NCI-H1694 treated with DMSO at 0.1 percent for 48 hours (cell line): ENCODE measurements at places on chromosomes 5 and 9.
A peak's percentile ranks its signal among the peaks of the same experiment; 100 is the strongest.

DNA sequence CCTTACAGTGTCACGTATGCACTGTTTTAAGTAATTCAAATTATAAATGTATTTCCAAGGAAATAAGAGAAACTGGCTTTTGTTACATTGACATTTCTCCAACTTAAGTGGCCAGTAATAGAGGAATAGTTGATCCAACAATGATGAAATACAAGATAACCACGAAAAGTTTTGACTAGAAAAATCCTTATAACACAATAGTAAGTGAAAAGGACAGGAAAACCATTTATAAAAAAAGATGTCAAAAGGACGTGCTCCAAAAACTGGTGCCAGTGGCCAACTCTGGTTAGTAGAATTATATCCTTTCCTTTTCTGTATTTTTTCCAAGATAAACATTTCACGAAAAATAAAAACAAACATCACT is 210.9 kb downstream of the GAPVD1 start:
- DNase-seq: no peak

DNA sequence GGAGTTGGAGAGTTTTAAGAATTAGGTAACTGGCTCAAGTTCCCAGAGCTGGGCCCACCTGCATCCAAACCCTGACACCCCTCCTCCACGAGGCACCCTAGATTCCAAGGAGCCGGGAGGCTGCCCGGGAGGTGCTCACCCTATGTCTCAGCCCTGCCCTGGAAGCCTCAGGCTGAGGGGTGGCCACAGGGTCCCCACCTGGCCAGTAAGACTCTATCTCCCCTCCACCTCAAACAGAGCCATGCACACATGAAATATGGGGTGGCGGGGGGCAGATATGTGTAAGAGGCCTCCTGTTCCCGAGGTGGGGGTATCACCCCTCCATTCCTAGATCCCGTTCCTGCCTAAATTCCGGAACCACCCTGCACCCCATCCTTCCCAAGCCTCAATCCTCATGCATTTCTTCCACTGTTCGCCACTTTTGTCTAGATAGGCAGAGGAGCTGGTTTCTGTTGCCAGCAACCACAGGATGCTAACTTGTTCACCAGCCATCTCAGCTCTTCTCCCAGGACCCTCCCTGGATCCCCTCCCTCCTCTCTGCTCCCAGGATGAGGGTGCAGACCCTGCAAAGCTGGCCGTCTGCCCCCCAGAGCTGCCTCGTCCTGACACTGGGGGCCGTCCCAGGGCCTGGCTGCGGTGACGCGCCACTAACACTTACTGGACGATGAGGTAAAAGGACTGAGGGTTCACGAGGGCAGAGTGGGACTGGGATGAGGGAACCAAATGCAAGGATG is 44.1 kb downstream of the COL23A1 start:
- DNase-seq: no peak

DNA sequence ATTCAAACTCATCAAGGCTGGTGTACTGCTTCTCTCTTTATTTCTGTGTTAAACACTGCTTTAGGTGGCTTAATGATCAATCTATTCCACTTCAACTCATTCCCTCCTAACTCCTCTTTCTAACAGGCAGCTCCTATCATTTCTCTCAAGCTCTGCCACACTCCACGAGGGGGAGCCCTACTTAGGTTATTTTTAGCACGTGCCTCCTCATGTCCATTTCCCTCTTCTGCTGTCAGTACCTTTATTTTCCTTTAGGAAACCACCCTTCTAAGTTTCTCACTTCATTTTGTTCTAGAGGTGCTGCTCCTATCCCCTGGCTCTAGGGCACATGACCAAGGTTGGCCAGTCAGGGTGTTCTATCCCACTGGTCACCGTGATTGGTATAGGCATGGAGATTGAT is 6.7 kb upstream of the BRINP1 start:
- DNase-seq: peak; percentile 33

DNA sequence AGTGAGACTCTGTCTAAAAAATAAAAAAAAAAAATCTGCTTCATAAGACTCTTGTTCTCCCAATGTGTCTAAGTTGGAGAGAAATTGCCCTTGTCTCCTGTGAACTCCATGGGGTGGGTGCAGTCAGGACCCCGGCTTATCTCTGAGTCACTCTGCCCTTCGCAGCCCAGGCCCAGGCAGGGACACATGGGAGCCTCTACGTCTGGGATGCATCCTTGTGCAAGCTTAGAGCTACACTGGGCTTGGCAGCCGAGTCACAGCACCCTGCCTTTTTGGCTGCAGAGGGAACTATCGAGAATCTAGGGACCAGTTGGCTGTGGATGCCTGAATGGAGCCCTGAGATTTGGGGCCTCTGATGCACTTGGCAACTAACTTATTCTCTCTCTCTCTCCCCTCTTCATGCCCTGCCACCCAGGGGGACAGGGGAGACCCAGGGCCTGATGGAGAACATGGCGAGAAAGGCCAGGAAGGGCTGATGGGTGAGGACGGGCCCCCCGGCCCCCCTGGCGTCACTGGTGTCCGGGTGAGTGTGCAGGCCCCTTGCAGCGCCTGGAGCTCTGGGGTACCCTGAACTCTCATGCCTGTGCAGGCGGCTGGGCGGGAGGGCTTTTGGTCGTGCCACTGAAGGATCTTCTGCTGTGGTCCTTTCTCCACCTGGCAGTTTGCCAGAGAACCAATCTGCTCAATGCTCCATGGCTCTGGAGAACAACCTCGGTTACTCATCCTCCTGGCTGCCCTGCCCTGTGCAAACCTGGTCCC is 47.5 kb upstream of the ORM1 start:
- DNase-seq: peak; percentile 31

DNA sequence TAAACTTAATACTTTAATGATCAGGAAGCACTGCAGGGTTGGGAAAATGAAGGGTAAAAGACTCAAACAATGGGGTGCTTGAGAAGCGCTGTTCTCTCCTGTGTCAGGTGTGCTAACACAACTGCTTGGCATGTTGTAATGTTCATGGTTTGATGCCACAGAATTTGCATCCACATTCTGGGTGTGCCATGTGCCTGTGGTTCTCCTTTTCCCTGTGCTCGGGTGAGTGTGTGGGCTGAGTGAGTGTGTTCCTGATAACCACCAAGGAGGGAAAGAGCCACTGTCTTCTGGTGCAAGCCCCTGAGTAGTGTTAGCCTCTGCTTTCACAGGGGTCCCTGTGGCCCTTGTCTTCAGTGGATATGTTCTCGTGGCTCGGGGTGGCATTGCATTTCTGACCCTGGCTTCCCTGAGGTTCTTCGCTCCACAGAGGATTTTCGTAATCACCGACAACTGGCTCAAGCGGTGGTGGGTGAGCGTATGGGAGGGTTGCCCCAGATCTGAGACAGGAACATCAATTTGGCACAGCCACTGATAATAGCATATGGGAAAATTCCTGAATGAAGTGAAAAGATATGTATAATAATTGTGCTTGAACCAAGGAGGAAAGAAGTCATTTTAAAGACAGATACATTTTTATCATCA is 102.0 kb downstream of the MVB12B start:
- DNase-seq: no peak

DNA sequence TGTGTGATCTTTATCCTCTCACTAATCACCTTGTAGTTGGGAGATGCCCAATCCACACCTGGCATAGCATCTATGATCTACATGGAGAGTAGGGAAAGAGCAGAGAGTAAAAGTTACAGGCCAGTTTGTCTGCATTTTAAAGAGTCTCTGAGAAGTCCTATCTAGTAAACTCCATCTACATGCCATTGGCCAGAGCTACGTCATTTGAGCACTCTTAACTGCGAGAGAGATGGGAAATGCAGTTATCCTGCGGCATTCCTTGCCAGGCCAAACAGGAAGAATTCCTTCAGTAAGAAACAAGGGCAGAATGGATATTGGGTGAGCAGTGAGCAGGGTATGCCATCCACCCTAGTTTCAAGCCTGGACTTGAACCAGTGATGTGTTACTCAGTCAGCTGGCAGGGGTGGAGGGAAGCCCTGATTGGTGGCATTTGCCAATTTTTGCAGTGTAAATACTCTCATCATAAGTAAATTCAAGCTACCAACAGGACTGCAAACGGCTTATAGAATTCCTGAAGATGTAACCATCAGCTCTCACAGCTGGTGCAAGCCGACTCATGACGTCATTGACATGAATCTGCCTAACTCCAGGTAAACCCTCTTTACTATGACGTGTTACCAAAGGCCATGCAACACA is 156.8 kb upstream of the MSX2 start:
- no peak for DNase-seq

GRCh38 chr5:163437309-163438182 is at the start of gene CCNG1:
Gene CCNG1 (plus strand): TSS chr5:163437595. CDS start chr5:163439257, 1,662 bp downstream.
- peak; percentile 86 for DNase-seq

GRCh38 chr9:16626577-16627130 is 243.8 kb downstream of the BNC2 start:
- DNase-seq: peak; percentile 91

- no peak for DNase-seq
Observed at GRCh38 chr9:14348123-14348372, 34.1 kb upstream of the NFIB start.

GRCh38 chr9:109417054-109417453 is 81.1 kb downstream of the PTPN3 start:
- DNase-seq: no peak

DNA sequence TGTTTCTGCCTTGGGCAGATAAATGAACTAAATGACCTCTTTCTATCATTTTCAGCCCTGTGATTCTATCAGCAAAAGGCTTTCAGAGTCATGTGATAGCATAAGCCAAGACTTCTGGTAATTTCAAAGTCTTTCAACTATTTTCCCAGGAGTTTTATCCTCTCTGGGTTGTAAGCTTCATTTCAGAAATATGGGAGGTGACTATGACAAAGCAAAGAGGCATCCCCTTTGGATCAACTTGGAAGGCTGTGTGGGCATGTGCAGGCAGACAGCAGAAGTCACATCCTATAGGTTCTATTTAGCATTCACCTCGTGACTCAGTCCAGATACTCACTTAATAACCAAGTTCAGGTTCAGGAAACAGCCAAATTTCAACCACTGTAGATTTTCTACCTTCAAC is 149.0 kb upstream of the FST start:
- DNase-seq: no peak

GRCh38 chr5:95076395-95077185 is 208.3 kb downstream of the MCTP1 start:
- DNase-seq: no peak

DNA sequence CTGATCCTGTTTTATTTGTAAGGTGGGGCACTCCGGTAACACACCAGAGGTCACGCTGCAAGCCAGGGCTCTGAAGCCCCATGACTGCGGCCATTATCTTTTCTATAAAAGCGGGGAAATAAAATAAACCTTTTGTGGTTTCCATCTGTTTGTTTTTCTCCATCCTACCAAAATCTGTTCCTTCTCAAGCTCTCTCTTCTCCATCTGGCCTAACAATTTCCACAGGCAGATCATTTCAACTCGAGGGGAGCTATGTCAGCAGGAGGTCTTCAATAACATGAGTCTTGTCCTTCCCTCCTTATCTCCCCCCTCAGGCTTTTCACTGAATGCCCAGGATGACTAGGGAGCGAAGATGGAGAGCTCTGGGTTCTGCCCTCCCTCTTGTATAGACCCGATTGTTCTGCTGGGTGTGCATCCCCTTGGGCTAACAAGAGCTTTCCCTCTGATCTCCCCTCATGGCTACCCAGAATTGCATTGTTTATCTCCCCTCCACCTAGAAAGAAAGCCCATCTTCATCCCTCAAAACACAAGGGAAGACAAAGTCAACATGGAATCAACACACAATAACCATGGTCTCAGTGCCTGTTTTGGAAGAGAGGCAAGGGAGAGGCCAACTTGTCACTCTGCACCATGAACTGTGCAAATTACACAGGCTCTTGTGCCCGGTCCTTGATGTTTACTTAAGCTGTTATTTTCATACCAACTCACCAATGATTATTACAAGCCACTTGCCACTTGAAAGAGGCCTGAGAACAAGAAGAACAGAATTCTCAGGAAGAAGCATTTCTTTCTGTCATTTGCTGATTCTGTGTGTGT is 187.8 kb downstream of the FANCC start:
- DNase-seq: peak; percentile 37

DNA sequence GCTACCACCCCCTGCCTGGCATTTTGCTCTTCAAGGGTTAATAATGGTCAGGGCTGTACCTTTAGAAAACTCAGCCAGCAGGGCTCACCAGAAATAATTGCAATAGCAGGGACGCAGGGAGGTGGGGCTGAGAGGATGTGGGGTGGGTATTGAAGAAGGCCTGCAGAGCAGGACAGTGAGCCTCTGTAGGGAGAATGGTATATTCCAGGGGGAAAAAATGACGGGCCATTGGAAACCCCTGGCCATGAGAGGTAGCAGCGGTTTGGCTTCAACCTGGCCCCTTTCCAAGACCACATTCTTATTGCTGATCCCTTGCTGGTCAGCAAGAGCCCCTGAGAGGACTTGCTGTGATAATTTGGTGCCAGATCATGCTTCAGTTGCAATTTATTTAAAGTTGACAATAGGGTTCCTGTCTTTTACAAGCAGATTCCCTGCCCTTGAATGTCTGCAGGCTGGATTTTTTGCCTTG is 36.7 kb upstream of the CTNNA1 start:
- DNase-seq: no peak

DNA sequence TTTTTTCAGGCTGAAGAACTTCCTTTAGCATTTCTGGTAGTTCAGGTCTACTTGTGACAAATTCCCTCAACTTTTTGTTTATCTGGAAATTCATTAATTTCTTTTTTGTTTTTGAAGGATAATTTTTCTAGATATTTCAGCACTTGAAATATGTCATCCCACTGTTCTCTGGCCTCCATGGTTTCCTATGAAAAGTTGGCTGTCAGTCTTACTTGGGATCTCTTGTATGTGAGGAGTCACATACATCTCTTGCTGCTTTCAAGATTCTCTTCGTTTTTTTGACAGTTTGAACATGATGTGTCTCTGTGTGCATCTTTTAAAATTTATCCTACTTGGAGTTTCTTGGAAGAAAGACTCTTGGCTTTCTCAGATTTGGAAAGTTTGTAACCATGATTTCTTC is 79.5 kb downstream of the RIC1 start:
- no peak for DNase-seq

GRCh38 chr5:150181027-150181426 is 8.8 kb upstream of the SLC6A7 start:
- no peak for DNase-seq

GRCh38 chr5:111975133-111975532 is 218.1 kb upstream of the NREP start:
- no peak for DNase-seq

DNA sequence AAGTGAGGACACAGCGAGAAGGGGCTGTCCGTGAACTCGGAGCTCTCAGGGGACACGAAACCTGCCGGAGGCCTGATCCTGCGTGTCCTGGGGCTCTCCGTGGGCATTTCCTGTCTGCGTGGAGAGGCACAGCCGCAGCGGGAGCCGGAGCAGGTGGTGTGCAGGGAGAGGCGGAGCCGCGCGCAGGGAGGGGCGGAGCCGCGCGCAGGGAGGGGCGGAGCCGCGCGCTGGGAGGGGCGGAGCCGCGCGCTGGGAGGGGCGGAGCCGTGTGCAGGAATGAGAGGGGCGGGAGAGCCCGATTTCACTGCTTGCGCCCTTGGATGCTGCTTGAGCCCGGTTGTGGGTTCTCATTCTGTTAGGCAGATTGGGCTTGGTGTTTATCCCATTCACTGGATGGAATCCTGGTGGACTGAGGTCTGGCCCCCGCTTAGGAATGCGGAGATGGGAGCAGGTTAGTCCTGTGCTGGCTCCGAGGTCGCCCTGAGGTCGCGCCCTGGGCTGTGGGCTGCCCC is 26.7 kb downstream of the NDUFS6 start:
- DNase-seq: no peak

- no peak for DNase-seq
Observed at GRCh38 chr5:17429353-17429752, 68.7 kb upstream of the TAF11L2 start.

- no peak for DNase-seq
Observed at GRCh38 chr5:35853631-35854030, 3.1 kb upstream of the IL7R start.

GRCh38 chr5:14429101-14430050 is 152.2 kb upstream of the OTULINL start:
- DNase-seq: peak; percentile 54

- no peak for DNase-seq
Observed at GRCh38 chr9:136992819-136993369, 672 bp downstream of the PAXX start.
